HepG2 (cell line): ENCODE measurements at places on chromosomes 12 and 14. TPM values are rescaled to one million over a fixed set of nuclear protein-coding genes. Genes with fewer than 3 reads are reported as not detected.

The OR4Q2 gene
- not detected in 2 replicates for total RNA-seq

The TECPR2 gene
- 5.7 and 13.6 TPM in 2 replicates for total RNA-seq

The FSCB gene
- total RNA-seq = not detected in 2 replicates

The PLEKHH1 gene
- 4.8 and 8.6 TPM in 2 replicates for total RNA-seq

The ZNF385A gene
- 0.44 and 0.49 TPM in 2 replicates for total RNA-seq

The FAM186B gene
- 0.17 and 0.20 TPM in 2 replicates for total RNA-seq

The TMEM253 gene
- 0.29 TPM in 1 of 2 replicates, not detected in the other for total RNA-seq

The KRT83 gene
- total RNA-seq = not detected in 2 replicates

The OR6C68 gene
- total RNA-seq = not detected in 2 replicates

The AQP2 gene
- not detected in 2 replicates for total RNA-seq

The EP400 gene
- 5.0 and 8.4 TPM in 2 replicates for total RNA-seq

The EML1 gene
- 1.3 and 1.7 TPM in 2 replicates for total RNA-seq

The MGST1 gene
- 96.0 and 119 TPM in 2 replicates for total RNA-seq

The INSM2 gene
- not detected in 2 replicates for total RNA-seq

The SLC22A17 gene
- total RNA-seq = 0.48 and 0.95 TPM in 2 replicates

The FBXL14 gene
- total RNA-seq = 5.5 and 7.0 TPM in 2 replicates

The HOXC9 gene
- total RNA-seq = 0.94 and 1.1 TPM in 2 replicates

The FAM234B gene
- 4.2 and 7.8 TPM in 2 replicates for total RNA-seq

The PTPRO gene
- total RNA-seq = not detected in 2 replicates

The MANSC4 gene
- total RNA-seq = not detected in 2 replicates

The PRB2 gene
- not detected in 2 replicates for total RNA-seq

The SOCS4 gene
- 10.0 and 17.3 TPM in 2 replicates for total RNA-seq

The ANHX gene
- not detected in 2 replicates for total RNA-seq

The ARHGDIB gene
- 0.11 and 0.28 TPM in 2 replicates for total RNA-seq

The TMEM119 gene
- total RNA-seq = not detected in 2 replicates

The KHNYN gene
- total RNA-seq = 72.2 and 75.7 TPM in 2 replicates

The APOF gene
- total RNA-seq = 1.7 and 3.3 TPM in 2 replicates

The INTS13 gene
- total RNA-seq = 43.7 and 62.3 TPM in 2 replicates

The NPFF gene
- total RNA-seq = 0.51 TPM in 1 of 2 replicates, not detected in the other

The RAD52 gene
- total RNA-seq = 13.5 and 19.9 TPM in 2 replicates

The ACTR10 gene
- total RNA-seq = 41.3 and 49.4 TPM in 2 replicates

The LHX5 gene
- not detected in 2 replicates for total RNA-seq

The HAL gene
- 0.56 and 0.89 TPM in 2 replicates for total RNA-seq

The SERPINA5 gene
- total RNA-seq = 237 and 498 TPM in 2 replicates

The CLEC2A gene
- not detected in 2 replicates for total RNA-seq

The DNAAF2 gene
- total RNA-seq = 13.6 and 17.9 TPM in 2 replicates
